Adrenal gland (tissue), 19 donors: ENCODE measurements at places on chromosomes 1 and 21. TPM values are rescaled to one million over a fixed set of nuclear protein-coding genes. Genes with fewer than 3 reads are reported as not detected.

DNA sequence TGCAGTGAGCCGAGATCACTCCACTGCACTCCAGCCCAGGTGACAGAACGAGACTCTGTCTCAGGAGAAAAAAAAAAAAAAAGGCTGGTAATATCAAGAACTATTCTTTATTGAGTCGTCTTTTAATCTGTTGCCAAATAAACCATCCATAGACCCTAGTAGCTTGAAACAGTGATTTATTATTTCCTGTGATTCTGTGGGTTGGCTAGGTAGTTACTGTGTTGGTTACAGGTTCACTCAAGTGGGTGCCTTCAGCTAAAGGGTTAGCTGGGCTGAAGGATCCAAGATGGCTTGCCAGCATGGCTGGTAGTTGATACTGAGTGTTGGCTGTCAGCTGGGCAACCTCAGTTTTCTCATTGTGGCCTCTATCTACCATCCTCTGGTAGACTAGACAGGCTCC, 9.2 kb downstream of the TLCD4 start:
- H3K27me3 ChIP-seq = no peaks in the 10 kb centered on the region
- no peak overlapping the region for H3K4me3 ChIP-seq
- DNase-seq = no peak
- H3K36me3 ChIP-seq = no peaks in the 10 kb centered on the region

DNA sequence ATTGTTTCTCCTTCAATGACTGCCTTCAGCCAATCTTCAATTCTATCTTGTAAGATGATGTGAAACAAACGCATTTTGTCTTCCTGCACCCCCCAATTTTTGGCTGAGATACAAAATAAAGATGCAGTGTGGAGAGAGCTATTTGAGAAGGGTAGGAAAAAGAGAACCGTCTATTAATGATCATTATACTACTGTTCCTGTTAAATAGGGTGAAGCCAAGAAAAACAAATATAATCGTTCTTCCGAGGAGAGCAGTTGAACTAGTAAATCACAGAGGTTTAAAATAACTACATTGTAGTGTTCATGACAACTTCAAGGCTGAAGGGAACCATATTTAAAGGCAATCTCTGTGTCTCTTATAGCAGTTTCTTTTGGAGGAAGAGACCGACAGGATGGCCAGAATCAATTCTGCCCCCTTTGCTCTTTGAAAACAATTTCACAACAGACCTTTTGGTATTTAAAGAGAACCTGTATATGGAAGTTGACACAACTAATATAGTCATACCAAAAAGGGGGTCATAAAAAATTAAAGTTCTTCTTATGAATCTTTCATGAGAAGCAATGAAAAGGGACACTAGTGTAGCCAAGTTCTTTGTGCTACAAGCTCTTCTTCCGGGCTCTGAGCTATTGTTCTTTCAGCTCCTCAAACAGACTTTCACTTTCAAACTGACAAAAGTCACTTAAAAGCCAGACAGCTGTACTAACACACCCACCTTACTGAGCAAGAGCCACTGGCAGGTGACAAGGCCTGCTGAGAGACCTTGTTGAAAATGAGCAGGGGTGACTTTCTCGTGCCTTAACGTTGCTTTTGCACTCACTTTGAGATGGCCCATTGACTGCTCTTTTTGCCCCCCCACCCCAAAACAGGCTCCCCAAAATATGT, 30.9 kb downstream of the PROX1 start:
- no peak overlapping the region for H3K27ac ChIP-seq
- DNase-seq = no peak
- no peaks in the 10 kb centered on the region for H3K4me1 ChIP-seq
- no peak overlapping the region for H3K4me3 ChIP-seq

DNA sequence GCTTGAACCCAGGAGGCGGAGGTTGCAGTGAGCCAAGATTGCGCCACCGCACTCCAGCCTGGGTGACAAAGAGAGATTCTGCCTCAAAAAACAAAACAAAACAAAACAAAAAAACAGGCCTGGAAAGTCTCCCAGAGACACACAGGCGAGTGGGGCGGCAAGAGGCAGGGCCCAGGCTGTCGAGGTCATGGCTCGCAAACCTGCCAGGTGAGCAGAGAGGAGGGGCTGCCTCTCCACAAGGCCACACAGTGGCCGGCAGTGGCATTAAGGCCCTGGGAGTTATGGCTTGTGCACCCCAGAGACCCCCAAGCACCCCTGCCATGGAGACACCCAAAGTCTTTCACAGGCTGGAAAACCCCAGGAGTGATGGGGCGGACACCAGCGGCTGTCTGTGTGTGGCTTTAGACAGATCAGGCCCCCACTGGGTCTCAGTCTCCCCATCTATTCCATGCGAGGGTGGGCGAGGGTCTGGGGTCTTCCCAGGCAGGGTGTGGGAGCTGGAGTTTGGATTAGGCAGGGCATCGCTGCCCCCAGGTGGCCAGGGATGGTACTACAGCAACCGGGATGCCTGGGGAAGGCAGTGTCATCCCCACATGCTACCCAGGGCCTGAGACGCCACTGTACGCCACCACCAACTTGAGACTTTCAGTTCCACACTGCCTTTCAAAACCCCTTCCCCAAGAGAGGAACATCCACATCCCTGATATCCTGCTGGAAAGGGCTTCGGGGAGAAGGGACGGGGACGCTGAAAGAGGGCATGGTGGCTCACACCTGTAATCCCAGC, 7.3 kb upstream of the CTRC start:
- no peaks in the 10 kb centered on the region for H3K27me3 ChIP-seq
- H3K36me3 ChIP-seq = peaks cover 10% of the 10 kb centered on the region
- H3K27ac ChIP-seq = peak overlapping the region; percentile 79
- DNase-seq = peak; percentile 82

DNA sequence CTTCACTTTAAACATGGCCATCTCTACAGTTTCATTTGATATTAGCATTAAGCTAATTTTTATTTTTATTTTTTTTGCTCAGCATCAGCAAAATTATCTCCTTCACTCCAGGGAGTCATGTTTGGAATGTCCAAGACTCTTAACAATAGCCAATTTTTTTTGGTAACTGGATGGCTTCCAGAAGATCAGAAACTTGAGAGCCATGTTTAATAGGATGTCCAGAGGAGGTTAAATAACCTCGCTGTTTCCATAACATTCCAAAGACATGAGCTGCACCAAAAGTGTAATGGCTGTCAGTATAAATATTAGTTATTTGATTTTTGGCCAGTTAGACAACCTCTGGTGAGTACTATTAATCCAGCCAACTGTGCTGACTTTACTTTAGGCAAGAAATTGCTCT, 80.7 kb downstream of the DNTTIP2 start:
- no peak overlapping the region for H3K4me3 ChIP-seq
- H3K36me3 ChIP-seq = no peaks in the 10 kb centered on the region
- H3K27ac ChIP-seq = no peak overlapping the region
- no peaks in the 10 kb centered on the region for H3K27me3 ChIP-seq
- H3K4me1 ChIP-seq = no peaks in the 10 kb centered on the region

GRCh38 chr1:11434501-11434900, 44.5 kb upstream of the DISP3 start:
- no peak overlapping the region for H3K4me3 ChIP-seq

DNA sequence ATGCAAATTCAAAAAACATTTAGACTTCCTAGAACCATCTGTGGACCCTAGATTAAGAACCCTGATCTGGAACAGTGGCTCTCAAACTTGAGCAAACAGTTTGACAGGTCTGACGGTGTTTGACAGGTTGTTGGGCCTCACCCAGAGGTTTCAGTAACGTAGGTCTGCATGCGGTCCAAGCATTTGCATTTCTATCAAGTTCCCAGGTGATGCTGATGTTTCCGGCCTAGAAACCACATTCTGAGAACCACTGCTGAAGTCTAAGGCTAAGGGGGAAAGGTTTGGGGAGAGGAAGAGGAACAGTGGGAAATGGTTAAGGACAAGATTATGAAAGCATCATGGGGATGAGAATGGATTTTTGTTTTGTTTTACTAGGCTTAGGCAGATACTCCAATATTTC, 48.6 kb downstream of the MDM4 start:
- H3K27ac ChIP-seq = no peak overlapping the region
- H3K4me1 ChIP-seq = no peaks in the 10 kb centered on the region
- no peaks in the 10 kb centered on the region for H3K36me3 ChIP-seq

DNA sequence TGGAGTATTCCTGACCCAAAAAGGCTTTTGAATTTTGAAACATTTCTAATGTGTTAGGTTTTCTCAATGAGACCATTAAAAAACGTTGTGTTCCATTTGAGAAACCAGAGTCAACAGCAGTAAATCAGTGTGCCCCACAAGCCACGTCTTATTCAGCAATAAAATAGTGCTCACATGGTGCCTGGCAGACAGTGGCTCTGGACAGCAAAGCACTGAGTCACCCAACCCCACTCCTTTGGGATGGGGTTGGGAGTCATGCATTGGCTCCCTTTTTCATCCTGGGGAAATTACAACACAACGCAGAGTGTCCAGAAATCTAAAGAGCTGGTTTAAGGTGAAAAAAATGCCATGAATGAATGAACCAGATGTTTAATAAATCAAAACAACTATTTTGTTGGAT, 46.5 kb downstream of the KCNJ15 start:
- peaks cover 14% of the 10 kb centered on the region for H3K4me1 ChIP-seq
- H3K36me3 ChIP-seq = no peaks in the 10 kb centered on the region
- no peaks in the 10 kb centered on the region for H3K27me3 ChIP-seq

- no peak overlapping the region for H3K4me3 ChIP-seq
- H3K36me3 ChIP-seq = no peaks in the 10 kb centered on the region
- H3K4me1 ChIP-seq = peaks cover 4% of the 10 kb centered on the region
- DNase-seq = no peak
Measured at GRCh38 chr1:178543290-178543607, 30.3 kb downstream of the TEX35 start.

GRCh38 chr1:167373986-167374385, 144.3 kb downstream of the CD247 start:
- DNase-seq = no peak
- no peak overlapping the region for H3K4me3 ChIP-seq
- H3K27me3 ChIP-seq = no peaks in the 10 kb centered on the region
- no peak overlapping the region for H3K27ac ChIP-seq

- no peak for DNase-seq
- no peaks in the 10 kb centered on the region for H3K36me3 ChIP-seq
- no peak overlapping the region for H3K27ac ChIP-seq
Measured at GRCh38 chr1:45033356-45033755, 21.3 kb downstream of the UROD start.

GRCh38 chr1:64327119-64327518, 123.7 kb downstream of the UBE2U start:
- DNase-seq = no peak
- H3K27me3 ChIP-seq = peaks cover 2% of the 10 kb centered on the region
- H3K4me1 ChIP-seq = no peaks in the 10 kb centered on the region
- H3K27ac ChIP-seq = no peak overlapping the region
- no peak overlapping the region for H3K4me3 ChIP-seq

GRCh38 chr1:75423616-75424015, 187.3 kb downstream of the SLC44A5 start:
- H3K4me1 ChIP-seq = no peaks in the 10 kb centered on the region
- no peaks in the 10 kb centered on the region for H3K27me3 ChIP-seq
- no peak overlapping the region for H3K27ac ChIP-seq

GRCh38 chr1:20958430-20958829, 171.3 kb upstream of the HP1BP3 start:
- no peak overlapping the region for H3K27ac ChIP-seq
- H3K4me3 ChIP-seq = no peak overlapping the region
- peaks cover 3% of the 10 kb centered on the region for H3K4me1 ChIP-seq
- no peaks in the 10 kb centered on the region for H3K27me3 ChIP-seq
- no peak for DNase-seq

Gene CFHR1
- total RNA-seq = not detected

Gene EIF2D
- total RNA-seq = 66.8 TPM

Gene PTGER3
- 31.4 TPM for total RNA-seq

Gene CELA3B
- total RNA-seq = 6.7 TPM

Gene USF1
- 41.3 TPM for total RNA-seq

Gene CELA3A
- not detected for total RNA-seq

Gene COQ8A
- total RNA-seq = 356 TPM

Gene CATSPERE
- 1.5 TPM for total RNA-seq

Gene SPAG17
- total RNA-seq = 0.14 TPM

Gene PTBP2
- 15.6 TPM for total RNA-seq
